ENCODE measurements at places on chromosomes 2 and 18.

GRCh38 chr2:62116983-62117382 lies 78.9 kb upstream of the B3GNT2 start:
- no peak for DNase-seq

DNA sequence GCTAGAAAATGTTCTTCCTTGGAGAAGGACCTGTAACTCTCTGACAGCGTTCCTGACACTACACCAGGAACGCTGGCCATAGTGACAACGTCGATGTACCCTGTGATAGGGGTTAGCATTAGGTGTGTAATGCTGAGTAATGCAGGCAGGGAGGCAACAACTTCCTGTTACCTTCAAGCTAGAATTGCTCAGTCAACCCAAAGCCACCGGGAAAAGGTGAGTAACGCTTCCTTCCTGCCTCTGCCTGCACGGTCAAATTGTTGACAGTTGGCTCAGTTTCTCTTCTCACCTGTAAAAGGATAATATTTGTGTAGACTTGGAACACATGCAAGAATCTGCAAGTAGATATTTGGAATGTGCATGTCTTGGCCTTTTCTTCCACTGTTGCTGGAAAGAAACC lies 12.7 kb downstream of the FAM110C start:
- DNase-seq = no peak

DNA sequence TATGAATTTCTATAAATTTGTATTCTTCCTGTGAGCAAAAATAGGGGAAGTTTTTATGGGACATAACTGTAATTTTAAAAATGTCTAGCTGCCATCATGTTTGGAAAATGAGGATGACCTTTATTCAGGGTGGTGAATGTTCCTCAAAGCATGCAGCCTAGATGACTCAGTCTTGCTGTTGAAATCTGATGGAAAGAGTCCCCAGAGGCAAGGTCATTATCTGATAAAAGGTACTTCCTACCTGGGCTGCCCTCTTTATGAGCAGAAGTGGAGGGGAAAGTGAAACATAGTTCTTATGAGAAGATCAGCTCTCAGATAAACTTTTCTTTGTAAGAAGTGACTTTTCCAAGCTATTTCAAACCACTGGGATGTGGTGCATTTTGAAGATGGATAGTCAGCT lies 1144.7 kb upstream of the PIK3C3 start:
- no peak for DNase-seq

DNA sequence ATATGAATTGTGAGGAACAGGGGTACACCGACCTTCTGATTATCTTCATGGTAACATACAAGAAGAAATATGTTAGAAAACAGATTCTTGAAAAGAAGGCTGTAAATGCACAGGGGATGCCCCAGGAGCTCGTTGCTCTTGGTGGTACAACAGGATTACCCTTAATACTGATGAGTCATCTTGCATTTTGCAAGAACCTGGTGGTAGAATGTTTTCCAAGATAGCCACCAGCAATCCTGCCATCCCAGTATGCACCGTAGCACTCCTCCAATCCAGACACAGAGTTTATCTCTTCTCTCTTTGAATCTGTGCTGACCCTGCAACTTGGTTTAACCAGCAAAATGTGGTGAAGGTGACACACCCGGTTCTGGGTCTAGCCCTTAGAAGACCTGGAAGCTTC lies 238.3 kb downstream of the EN1 start:
- DNase-seq = no peak

DNA sequence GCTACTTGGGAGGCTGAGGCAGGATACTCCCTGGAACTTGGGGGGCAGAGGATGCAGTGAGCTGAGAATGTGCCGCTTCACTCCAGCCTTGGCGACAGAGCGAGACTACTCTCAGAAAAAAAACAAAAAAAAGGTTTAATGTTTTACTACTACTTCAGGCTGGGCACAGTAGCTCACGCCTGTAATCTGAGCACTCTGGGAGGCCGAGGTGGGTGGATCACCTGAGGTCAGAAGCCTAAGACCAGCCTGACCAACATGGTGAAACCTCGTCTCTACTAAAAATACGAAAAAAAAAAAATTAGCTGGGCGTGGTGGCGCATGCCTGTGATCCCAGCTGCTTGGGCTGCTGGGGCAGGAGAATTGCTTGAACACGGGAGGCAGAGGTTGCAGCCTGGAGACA lies 75.7 kb upstream of the ATIC start:
- DNase-seq = no peak

DNA sequence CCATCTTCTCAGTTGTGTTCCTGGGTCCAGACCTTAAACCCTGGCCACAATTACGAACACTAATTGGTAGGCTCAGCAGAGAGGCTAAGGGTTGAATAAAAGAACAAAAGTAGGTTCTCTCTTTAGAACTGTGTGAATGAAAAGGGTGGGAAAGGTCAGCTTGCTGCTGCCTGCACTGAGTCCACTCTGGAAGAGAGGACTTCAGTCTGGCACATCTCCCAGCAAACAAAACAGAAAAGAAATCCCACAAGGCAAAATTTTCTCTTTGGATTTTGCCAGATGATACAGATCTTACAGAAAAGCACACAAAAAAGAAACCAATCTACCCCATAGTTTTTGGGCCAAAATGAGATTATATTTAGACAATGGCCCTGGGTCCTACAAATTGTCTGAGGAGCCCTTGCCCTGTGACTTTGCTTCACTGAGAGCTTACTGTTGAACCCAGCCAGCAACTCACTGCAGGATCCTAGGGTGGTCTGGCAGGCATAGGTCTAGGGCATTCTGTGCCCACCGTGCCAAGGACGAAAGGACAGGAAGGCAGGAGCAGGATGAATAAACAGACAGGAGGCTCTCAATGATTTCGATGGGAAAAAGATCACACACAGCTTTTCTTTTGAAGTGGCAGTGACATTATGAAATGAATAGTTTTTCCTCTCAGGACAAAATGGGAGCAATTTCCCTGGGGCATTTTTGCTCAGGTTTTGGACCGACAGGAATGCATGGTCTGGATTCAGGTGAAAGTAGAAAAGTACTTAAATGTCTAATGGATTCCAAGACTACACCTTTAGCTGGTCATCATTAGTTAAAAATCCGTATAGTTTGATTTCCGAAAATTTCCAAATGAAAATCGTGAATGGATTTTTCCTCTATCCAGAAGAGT lies 68.4 kb upstream of the STAM2 start:
- no peak for DNase-seq

DNA sequence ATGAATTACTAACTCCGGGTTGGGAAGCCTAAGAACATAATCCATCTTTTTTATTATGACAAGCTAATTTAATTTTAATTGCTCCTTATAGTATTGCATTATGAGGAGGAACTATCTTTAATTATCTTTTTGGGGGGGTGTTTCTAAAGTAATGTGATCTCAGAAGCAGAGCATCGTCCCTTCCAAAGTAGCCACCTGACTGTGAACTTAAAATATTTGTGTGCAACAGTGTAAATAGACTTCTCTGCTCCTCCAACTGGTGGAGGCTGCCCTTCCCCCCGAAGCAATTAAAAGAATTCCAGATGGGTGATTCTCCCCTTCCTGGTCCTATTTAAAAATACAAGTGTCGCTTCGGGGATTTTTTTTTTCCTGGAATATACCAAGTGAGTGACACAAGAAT lies 55.7 kb downstream of the TCF7L1 start:
- no peak for DNase-seq

GRCh38 chr2:95374029-95374428 lies 28.5 kb upstream of the FAHD2A start:
- no peak for DNase-seq

DNA sequence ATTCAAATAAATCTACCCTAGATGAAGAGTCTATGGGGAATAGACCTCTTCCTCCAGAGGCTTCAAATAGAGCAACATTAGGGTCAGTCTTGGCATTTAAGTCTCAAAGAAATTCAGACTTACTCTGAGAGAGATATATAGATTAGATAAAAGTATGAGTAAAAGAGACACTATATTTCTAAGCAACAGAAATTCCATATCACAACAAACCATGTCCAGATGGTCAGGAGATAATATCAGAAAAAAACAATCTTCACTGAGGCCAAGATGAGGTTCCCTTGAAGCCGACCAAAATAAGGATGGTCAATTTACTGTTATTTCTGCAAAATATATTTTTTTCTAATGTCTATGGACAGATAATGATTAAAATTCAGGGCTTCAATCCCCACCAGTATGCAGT lies 89.1 kb upstream of the NOSTRIN start:
- DNase-seq = no peak

- DNase-seq = no peak
These were observed 23.5 kb downstream of the GPC1 start for GRCh38 chr2:240458900-240459391.

GRCh38 chr2:207432453-207432852 lies 97.3 kb upstream of the CREB1 start:
- DNase-seq = no peak

GRCh38 chr2:181777734-181778133 lies 97.4 kb upstream of the NEUROD1 start:
- DNase-seq = no peak

DNA sequence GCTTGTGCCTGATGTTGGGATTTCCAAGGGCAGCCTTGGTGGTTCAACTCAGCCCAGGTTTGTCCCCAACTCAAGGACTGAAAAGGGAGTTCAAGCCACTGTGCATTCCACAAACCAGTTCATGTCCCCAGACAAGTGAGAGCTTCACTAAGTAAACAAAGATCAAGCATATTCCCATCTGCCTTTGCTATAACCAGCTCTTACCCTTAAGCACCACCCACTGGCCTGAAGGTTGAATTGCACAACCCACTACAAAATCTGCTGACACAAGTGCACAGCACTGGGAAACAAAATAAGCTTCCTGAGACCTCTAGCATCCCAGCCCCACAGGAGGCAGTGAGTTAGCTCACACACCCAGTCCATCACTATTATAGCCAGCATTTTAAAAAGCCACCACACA lies 516.7 kb downstream of the NR4A2 start:
- DNase-seq = no peak

- no peak for DNase-seq
These were observed 136.2 kb downstream of the CERS6 start for GRCh38 chr2:168592181-168592831.
